Sciatic nerve (tissue), 2 donors: ENCODE measurements at places on chromosomes 1 and 21.

DNA sequence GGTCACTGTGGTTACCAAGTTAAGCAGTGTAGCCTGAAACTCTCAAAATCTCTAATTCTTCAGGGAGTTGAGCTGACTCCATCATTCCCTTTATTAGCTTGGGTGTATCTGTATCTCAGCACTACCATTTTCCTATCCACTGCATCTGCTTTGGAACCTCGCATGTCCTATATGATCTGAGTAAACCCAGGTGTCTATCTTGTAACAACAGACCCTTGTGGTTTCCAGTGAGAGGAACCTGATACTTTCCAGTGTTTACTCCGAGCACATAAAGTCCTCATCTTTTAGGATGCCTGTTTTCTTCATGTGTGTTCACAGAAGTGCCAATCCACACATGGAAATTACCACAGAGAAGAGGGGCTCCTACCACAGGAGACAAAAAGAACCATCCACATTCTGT, 650.4 kb downstream of the LMO4 start:
- DNase-seq, result no peak

- DNase-seq, result no peak
Measured at GRCh38 chr1:236760480-236760879, 34.6 kb upstream of the MTR start.

- no peak for DNase-seq
Measured at GRCh38 chr1:198641501-198641900, 2.7 kb downstream of the PTPRC start.

GRCh38 chr1:21289127-21289526, 1.1 kb downstream of the ECE1 start:
- no peak for DNase-seq

GRCh38 chr1:107536266-107536665, 395.4 kb downstream of the NTNG1 start:
- no peak for DNase-seq
